ENCODE measurements at places on chromosomes 12 and 14. TPM values are rescaled to one million over a fixed set of nuclear protein-coding genes. Genes with fewer than 3 reads are reported as not detected.
A peak's percentile ranks its signal among the peaks of the same experiment; 100 is the strongest.

The OVCH1 gene
- not detected for total RNA-seq

The GCH1 gene
- 3.5 TPM for total RNA-seq

The SLC25A3 gene
- total RNA-seq = 1,140 TPM

The ARHGAP5 gene
- total RNA-seq = 63.0 TPM

The SMCO3 gene
- total RNA-seq = not detected

The CLEC14A gene
- 0.18 TPM for total RNA-seq

The KLRF2 gene
- total RNA-seq = not detected

The PPP4R3A gene
- 94.9 TPM for total RNA-seq

The PRIMA1 gene
- total RNA-seq = 2.6 TPM

The KRT4 gene
- total RNA-seq = not detected

The DNAJC22 gene
- 0.49 TPM for total RNA-seq

The KRT75 gene
- total RNA-seq = not detected

The MGST1 gene
- 41.6 TPM for total RNA-seq

The MYH6 gene
- 8,484 TPM for total RNA-seq

The RBM19 gene
- 30.8 TPM for total RNA-seq

The BEGAIN gene
- not detected for total RNA-seq

The DDX55 gene
- total RNA-seq = 14.9 TPM

- no peak overlapping the region for H3K27ac ChIP-seq
- no peaks in the 10 kb centered on the region for H3K27me3 ChIP-seq
- no peak for DNase-seq
- H3K4me1 ChIP-seq = no peaks in the 10 kb centered on the region
- no peaks in the 10 kb centered on the region for H3K36me3 ChIP-seq
- no peak overlapping the region for H3K4me3 ChIP-seq
Observed at GRCh38 chr14:22266683-22267082, 322.3 kb downstream of the DAD1 start.

DNA sequence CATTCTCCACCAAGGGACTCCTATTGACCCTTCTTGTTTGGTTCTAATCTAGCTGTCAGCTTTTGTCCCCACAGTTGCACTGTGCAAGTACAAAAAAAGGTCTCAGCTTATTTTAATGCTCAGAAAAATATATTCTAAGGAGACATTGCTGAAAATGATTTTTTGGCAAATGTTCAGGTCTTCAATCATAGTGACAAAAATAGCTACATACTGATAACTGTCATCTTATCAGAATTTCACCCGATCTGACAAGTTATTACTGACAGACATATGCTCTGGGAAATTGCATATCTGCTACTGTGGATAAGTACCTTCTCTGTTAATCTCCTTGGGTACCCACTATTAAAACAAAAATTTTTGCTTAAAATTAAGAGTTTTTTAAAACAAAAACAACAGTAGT lies 263.6 kb downstream of the FLRT2 start:
- H3K4me1 ChIP-seq = no peaks in the 10 kb centered on the region
- H3K4me3 ChIP-seq = no peak overlapping the region
- DNase-seq = no peak
- no peaks in the 10 kb centered on the region for H3K27me3 ChIP-seq
- H3K27ac ChIP-seq = no peak overlapping the region
- no peaks in the 10 kb centered on the region for H3K36me3 ChIP-seq

- no peaks in the 10 kb centered on the region for H3K36me3 ChIP-seq
- no peak overlapping the region for H3K4me3 ChIP-seq
- no peak for DNase-seq
Observed at GRCh38 chr14:61132894-61133293, 148.2 kb downstream of the TMEM30B start.

- no peaks in the 10 kb centered on the region for H3K4me1 ChIP-seq
- no peaks in the 10 kb centered on the region for H3K27me3 ChIP-seq
- DNase-seq = no peak
- H3K36me3 ChIP-seq = no peaks in the 10 kb centered on the region
- H3K27ac ChIP-seq = no peak overlapping the region
Observed at GRCh38 chr12:65082406-65082805, 38.7 kb downstream of the WIF1 start.

GRCh38 chr12:46382408-46382963 lies 9.9 kb upstream of the SLC38A2 start:
- H3K27ac ChIP-seq = peak overlapping the region; percentile 94
- H3K4me3 ChIP-seq = peak overlapping the region; percentile 53
- DNase-seq = no peak
- H3K27me3 ChIP-seq = no peaks in the 10 kb centered on the region
- no peaks in the 10 kb centered on the region for H3K36me3 ChIP-seq

DNA sequence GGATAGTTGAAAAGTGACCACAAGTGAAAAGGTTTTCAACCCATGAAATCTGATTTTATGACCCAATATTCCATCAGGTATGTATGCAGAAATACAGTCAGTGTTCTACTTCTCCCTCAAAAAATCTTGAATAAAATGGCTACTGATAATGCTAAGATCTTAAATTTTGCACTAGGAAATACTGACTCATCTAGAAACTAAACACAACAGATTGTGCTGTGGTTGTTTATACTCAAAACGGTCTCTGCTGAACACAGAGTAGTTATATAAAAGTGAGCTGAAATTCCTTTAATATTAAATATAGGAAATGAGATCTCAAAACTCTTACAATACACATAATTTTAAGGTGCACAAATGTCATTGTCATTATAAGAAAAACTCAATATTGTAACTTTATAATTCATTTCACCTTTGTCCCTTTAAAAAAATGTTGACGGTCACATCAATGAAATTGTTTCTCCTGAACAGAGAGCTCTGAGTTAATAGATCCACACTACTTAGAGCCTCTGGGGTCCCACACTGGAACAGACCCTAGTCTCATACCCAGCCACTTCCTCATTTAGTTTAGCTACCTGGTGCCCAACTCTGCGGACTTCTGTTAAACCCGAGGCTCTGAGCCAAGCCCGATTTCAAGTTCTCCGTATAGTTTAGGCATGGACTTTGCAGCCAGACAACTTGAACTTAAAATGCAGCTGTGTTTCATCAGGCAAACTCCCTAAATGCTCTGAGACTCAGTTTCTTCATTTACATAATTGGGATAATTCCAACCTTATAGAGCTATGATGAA lies 9.3 kb downstream of the COCH start:
- no peaks in the 10 kb centered on the region for H3K36me3 ChIP-seq
- H3K4me3 ChIP-seq = no peak overlapping the region
- no peak overlapping the region for H3K27ac ChIP-seq
- no peak for DNase-seq
- H3K4me1 ChIP-seq = peaks cover 5% of the 10 kb centered on the region

DNA sequence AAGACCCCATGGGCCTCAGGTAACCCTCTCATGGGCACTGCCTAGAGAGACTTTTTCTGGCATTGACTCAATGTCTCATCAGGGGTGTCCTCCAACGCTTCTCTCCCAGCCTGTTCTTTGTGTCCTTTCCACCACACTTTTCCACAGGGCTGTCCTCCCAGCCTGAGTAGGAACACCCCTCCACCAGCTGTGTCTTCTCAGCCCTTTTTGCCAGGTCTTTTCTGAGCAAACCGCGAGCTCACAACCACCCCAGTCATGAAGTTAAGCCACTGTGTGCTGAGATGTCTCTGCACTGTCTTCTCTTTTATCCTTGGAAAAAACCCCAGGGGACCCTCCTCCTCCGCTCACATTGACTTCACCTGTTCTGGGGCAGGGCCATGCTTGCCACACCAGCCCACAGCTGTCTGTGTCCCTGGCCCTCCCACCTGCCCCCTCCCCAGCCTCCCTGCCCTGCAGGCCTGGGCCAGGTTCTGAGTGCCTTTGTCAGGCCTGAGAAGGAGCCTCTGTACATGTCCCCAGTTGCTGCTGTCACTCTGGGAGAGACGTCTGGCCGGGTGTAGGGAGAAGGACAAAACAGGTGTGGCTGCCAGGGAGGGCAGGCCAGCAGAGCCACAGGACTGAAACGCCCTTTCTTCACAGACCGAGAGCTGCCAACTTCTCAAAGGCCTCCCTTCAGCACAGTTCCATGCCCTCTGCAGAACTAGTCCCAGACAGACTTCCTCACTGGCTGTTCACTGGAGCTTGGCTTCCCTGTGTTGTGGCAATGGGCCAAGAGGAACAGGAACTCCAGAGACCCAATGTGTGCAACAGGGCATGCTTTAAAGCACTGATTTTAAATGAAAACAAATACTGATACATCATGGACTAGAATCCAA lies 50.5 kb upstream of the PNMA1 start:
- H3K36me3 ChIP-seq = no peaks in the 10 kb centered on the region
- peak; percentile 63 for DNase-seq
- H3K27ac ChIP-seq = no peak overlapping the region
- peaks cover 36% of the 10 kb centered on the region for H3K4me1 ChIP-seq

- no peaks in the 10 kb centered on the region for H3K4me1 ChIP-seq
- H3K4me3 ChIP-seq = no peak overlapping the region
- no peak overlapping the region for H3K27ac ChIP-seq
Observed at GRCh38 chr12:90888316-90888715, 66.7 kb downstream of the CCER1 start.

DNA sequence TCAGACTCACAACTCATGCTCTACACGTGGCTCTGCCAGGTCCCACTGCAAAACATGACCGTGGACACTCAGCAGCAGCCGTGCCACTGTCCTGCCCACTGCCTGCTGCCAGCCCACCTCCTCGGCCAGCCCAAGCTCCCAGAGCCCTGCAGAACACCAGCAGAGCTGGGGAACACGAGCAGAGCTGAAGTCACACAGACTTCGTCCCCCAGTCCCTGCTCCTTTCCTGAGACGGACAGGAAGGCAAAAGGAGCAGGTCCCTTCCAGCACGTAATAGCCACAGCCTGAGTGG lies 152.1 kb downstream of the DPF3 start:
- H3K4me1 ChIP-seq = peaks cover 54% of the 10 kb centered on the region
- H3K27ac ChIP-seq = peak overlapping the region; percentile 82
- no peak overlapping the region for H3K4me3 ChIP-seq
- DNase-seq = no peak
- H3K36me3 ChIP-seq = no peaks in the 10 kb centered on the region

- no peaks in the 10 kb centered on the region for H3K36me3 ChIP-seq
- H3K4me1 ChIP-seq = no peaks in the 10 kb centered on the region
- no peak for DNase-seq
- no peaks in the 10 kb centered on the region for H3K27me3 ChIP-seq
- no peak overlapping the region for H3K27ac ChIP-seq
- H3K4me3 ChIP-seq = no peak overlapping the region
Observed at GRCh38 chr12:63934936-63935335, 90.4 kb downstream of the SRGAP1 start.

- H3K4me1 ChIP-seq = no peaks in the 10 kb centered on the region
- no peak overlapping the region for H3K4me3 ChIP-seq
- DNase-seq = no peak
Observed at GRCh38 chr12:107794451-107794850, 19.9 kb downstream of the ASCL4 start.

DNA sequence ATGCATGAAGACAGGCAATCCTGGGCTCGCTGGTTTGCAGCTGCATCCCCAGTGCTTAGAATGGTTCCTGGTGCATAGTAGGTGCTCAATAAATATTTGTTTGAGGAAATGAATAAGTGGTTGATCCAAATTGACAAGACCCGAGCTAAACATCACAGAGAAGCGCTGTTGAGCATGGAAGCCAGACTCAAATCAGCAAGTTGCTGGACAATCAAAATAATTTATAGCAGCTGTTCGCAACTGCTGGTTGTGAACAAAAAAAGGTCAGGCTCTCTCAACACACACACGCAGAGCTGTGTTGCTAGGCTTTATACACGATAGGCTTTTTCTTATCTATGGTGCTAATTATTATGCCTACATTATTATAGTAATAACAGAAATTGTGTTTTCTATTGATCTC lies 190.2 kb downstream of the TBX5 start:
- DNase-seq = no peak
- no peak overlapping the region for H3K27ac ChIP-seq
- H3K4me1 ChIP-seq = peaks cover 17% of the 10 kb centered on the region
- no peak overlapping the region for H3K4me3 ChIP-seq
- H3K27me3 ChIP-seq = no peaks in the 10 kb centered on the region

GRCh38 chr14:89798212-89798773 lies 156.2 kb downstream of the EFCAB11 start:
- no peak overlapping the region for H3K27ac ChIP-seq
- no peaks in the 10 kb centered on the region for H3K4me1 ChIP-seq
- H3K4me3 ChIP-seq = no peak overlapping the region
- no peak for DNase-seq
- no peaks in the 10 kb centered on the region for H3K36me3 ChIP-seq
- H3K27me3 ChIP-seq = no peaks in the 10 kb centered on the region

GRCh38 chr14:72454388-72455160 lies 439.3 kb downstream of the DPF3 start:
- no peak for DNase-seq

DNA sequence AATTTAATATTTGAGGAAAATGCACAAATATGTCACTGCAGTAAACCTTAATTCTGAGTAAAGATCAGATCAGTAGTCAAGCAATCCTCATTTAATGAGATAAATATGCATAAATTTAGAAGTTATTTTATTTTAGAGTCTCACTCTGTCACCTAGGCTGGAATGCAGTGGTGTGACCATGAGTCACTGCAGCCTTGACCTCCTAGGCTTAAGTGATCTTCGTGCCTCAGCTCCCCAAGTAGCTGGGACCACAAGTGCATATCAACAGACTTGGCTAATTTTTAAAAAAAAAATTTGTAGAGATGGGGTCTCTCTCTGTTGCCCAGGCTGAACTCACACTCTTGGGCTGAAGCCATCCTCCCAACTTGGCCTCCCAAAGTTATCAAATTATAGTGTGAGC lies 41.3 kb downstream of the LMO3 start:
- no peak for DNase-seq
- H3K4me1 ChIP-seq = no peaks in the 10 kb centered on the region
- H3K27me3 ChIP-seq = no peaks in the 10 kb centered on the region
- H3K27ac ChIP-seq = no peak overlapping the region
- no peak overlapping the region for H3K4me3 ChIP-seq
- no peaks in the 10 kb centered on the region for H3K36me3 ChIP-seq

GRCh38 chr14:100108840-100109593 lies 43.8 kb downstream of the EVL start:
- no peak for DNase-seq
- H3K4me3 ChIP-seq = no peak overlapping the region
- H3K27ac ChIP-seq = no peak overlapping the region
- H3K36me3 ChIP-seq = no peaks in the 10 kb centered on the region
- no peaks in the 10 kb centered on the region for H3K27me3 ChIP-seq

- no peaks in the 10 kb centered on the region for H3K27me3 ChIP-seq
- H3K4me1 ChIP-seq = no peaks in the 10 kb centered on the region
- no peak overlapping the region for H3K27ac ChIP-seq
- no peak overlapping the region for H3K4me3 ChIP-seq
Observed at GRCh38 chr12:122116707-122117535, 38.4 kb downstream of the MLXIP start.

GRCh38 chr14:68464711-68465110 lies 328.2 kb downstream of the ZFP36L1 start:
- no peaks in the 10 kb centered on the region for H3K36me3 ChIP-seq
- no peak overlapping the region for H3K4me3 ChIP-seq
- no peak for DNase-seq
- no peaks in the 10 kb centered on the region for H3K4me1 ChIP-seq

GRCh38 chr12:104710940-104711689 lies 247.0 kb downstream of the SLC41A2 start:
- H3K4me1 ChIP-seq = peaks cover 7% of the 10 kb centered on the region
- H3K27me3 ChIP-seq = no peaks in the 10 kb centered on the region
- no peak overlapping the region for H3K4me3 ChIP-seq
- no peak for DNase-seq
- H3K36me3 ChIP-seq = no peaks in the 10 kb centered on the region

GRCh38 chr12:6957151-6957701 lies 6.1 kb downstream of the PTPN6 start:
- no peaks in the 10 kb centered on the region for H3K27me3 ChIP-seq
- no peak overlapping the region for H3K4me3 ChIP-seq
- no peak overlapping the region for H3K27ac ChIP-seq
- no peak for DNase-seq
- H3K4me1 ChIP-seq = peaks cover 6% of the 10 kb centered on the region

GRCh38 chr14:35215110-35215813 lies 76.9 kb upstream of the PSMA6 start:
- peak overlapping the region; percentile 62 for H3K27ac ChIP-seq
- peaks cover 4% of the 10 kb centered on the region for H3K4me1 ChIP-seq
- peak; percentile 43 for DNase-seq

Data from cardiac muscle cell (in vitro differentiated cells and primary cell).